ENCODE measurements at places on chromosomes 1 and 21.

GRCh38 chr1:55120538-55120937 lies 81.2 kb downstream of the PCSK9 start:
- no peaks in the 10 kb centered on the region for H3K4me1 ChIP-seq
- peaks cover 2% of the 10 kb centered on the region for H3K27me3 ChIP-seq
- peaks cover 57% of the 10 kb centered on the region for H3K36me3 ChIP-seq
- H3K4me3 ChIP-seq = no peak overlapping the region

GRCh38 chr1:85049735-85050166 lies 1.5 kb upstream of the MCOLN3 start:
- peaks cover 8% of the 10 kb centered on the region for H3K4me1 ChIP-seq
- no peak overlapping the region for H3K27ac ChIP-seq
- peaks cover 8% of the 10 kb centered on the region for H3K27me3 ChIP-seq
- DNase-seq = no peak
- no peaks in the 10 kb centered on the region for H3K36me3 ChIP-seq

GRCh38 chr1:151072224-151072623 lies 1.7 kb downstream of the GABPB2 start:
- no peaks in the 10 kb centered on the region for H3K36me3 ChIP-seq
- DNase-seq = no peak
- H3K4me3 ChIP-seq = no peak overlapping the region
- H3K4me1 ChIP-seq = peaks cover 9% of the 10 kb centered on the region
- peak overlapping the region; percentile 54 for H3K27ac ChIP-seq

DNA sequence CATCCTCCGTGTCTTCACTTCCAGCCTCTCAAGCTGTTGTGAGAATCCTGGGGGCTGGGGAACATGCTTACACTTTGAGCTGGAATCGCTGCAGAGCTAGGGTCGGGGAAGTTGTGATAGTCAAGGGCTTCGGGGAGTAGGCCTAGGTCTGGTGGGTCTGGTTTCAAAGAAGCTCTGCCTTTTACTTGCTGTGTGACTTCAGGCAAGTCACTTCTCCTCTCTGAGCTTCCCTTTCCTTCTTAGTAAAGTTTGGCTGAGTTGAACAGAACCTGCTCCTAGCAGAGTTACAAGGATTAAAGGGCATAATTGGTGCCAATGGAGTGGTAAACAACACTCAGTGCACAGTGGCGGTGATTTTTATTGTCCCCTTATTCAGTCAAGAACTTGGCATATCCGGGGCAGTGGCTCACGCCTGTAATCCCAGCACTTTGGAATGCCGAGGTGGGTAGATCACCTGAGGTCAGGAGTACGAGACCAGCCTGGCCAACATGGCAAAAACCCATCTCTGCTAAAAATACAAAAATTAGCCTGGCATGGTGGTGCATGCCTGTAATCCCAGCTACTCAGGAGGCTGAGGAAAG lies 25.7 kb downstream of the ARHGEF19 start:
- no peaks in the 10 kb centered on the region for H3K36me3 ChIP-seq
- H3K4me1 ChIP-seq = peaks cover 22% of the 10 kb centered on the region
- H3K4me3 ChIP-seq = no peak overlapping the region
- DNase-seq = no peak
